ENCODE measurements at places on chromosomes 7 and 10.
A peak's percentile ranks its signal among the peaks of the same experiment; 100 is the strongest.

- no peak for DNase-seq
Measured at GRCh38 chr10:22999942-23000341, 72.1 kb downstream of the ARMC3 start.

DNA sequence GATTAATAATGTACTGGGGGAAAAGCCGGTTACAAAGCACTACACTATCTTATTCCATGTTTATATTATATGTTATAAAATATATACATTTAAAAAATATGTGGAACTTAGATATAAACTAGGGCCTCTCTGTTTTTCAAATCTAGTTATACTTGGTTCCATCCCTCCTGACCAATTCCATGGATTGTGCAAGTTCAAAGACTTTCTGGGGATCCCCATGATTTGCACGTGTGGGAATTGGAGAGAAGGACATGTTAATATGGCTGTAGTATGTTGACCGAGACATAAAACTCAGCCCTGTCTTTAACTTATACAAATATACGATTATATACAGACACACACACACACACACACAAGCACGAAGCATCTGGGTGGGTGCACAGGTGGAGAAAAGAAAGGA is 18.8 kb upstream of the ECHDC3 start:
- DNase-seq = no peak

- no peak for DNase-seq
Measured at GRCh38 chr7:40223451-40224127, 88.8 kb downstream of the SUGCT start.

GRCh38 chr7:99624484-99624883 is 7.7 kb downstream of the ZSCAN25 start:
- no peak for DNase-seq

- DNase-seq = no peak
Measured at GRCh38 chr7:114875186-114875585, 46.7 kb upstream of the MDFIC start.

DNA sequence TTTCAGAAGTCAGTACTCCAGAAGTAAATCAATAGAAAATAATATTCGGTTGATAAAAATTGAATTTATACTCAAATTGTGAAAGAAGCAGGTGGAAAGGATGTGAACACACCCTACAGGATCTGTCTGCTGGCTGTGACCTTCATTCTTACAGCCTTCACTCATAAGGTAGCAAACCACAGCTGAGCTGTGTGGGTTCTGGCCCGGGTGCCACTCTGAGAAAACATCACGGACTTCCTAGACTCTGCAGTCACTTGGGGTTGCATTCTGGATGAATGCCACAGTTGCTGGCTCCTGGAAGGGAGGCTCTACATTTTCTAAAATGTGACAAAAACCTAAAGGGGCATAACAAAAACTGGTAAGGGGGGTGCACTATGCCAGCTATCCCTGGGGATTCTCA is 36.0 kb upstream of the ABLIM1 start:
- no peak for DNase-seq

DNA sequence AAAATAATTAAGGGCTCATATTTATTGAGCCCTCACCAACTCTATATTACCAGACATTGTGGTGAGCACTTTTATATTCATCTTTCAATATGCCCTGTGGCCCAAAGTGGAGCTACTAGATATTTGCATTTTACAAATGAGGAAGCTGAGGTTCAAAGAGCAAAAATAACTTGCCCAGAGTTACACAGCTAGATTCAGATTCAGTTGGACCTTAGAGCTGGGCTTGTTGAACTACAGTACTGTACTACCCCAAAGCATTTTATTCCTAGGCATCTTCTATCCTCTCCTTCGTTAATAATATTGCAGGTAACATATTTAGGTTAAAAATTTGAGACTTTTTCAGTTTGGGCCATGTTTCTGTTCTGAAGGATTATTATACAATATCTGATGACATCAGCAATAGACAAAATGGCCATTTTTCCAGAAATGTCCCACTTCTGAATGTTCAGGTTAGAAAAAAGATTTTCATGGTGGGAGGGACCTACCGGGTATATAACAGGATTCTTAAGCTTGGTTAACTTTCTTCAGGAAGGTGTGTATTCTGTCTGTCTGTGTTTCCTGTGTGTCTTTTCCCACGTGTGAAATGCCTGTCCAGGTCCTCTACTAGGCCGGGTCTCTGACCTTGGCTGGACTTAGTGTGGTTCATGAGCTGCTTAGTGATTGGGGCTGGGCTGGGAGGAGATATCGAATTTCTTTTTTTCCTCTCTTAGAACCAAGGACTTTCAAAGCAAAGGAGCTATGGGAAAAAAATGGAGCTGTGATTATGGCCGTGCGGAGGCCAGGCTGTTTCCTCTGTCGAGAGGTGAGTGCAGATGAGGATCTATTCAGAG is 13.6 kb downstream of the PRXL2A start:
- no peak for DNase-seq

- DNase-seq = no peak
Measured at GRCh38 chr7:138963675-138964074, 17.5 kb downstream of the KIAA1549 start.

DNA sequence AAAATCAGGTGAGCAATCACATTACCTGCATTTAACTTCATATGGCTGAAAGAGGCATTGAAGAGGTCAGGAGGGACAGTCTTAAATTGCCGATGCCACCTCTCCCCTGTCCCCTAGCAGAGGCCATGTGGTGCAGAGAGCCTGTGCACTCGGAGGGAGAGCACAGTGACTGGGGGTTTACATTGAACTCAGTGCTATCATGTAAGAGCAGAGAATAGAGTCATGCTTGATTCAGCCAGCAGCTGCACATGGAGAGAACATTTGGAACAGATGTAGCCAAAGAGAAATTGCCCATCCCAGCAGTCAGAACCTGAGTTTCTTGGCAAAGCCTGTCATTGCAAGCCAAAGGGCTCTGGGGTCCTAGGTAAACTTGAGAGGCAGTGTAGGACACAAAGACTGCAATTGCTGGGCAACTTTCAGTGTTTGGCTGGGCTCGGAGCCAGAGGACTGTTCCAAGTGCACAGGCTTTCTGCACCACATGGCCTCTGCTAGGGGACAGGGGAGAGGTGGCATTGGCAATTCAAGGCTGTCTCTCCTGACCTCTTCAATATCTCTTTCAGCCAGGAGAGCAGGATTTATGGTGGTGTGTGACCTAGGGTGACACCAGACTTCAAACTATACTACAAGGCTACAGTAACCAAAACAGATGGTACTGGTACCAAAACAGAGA is 267.1 kb downstream of the REEP3 start:
- no peak for DNase-seq

GRCh38 chr7:1567049-1567771 is 2.6 kb downstream of the PSMG3 start:
- DNase-seq = no peak

DNA sequence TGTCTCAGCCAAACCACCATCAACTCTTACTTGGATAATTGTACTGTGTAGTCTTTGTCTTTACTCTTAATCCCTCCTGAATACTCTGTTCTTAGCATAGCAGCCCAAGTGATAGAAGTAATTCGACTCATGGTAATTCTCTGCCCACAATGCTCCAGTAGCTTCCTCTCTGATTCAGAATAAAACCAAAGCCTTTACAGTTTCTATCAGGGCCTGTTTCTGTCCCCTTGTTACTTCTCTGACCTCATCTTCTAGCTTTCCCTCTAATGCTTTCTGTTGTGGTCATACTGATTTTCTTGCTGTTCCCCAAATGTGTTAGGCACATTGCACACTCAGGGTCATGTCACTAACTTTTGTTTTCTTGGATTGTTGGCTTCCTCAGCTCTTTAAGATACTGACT is 8.0 kb downstream of the ZNF518A start:
- DNase-seq = no peak

DNA sequence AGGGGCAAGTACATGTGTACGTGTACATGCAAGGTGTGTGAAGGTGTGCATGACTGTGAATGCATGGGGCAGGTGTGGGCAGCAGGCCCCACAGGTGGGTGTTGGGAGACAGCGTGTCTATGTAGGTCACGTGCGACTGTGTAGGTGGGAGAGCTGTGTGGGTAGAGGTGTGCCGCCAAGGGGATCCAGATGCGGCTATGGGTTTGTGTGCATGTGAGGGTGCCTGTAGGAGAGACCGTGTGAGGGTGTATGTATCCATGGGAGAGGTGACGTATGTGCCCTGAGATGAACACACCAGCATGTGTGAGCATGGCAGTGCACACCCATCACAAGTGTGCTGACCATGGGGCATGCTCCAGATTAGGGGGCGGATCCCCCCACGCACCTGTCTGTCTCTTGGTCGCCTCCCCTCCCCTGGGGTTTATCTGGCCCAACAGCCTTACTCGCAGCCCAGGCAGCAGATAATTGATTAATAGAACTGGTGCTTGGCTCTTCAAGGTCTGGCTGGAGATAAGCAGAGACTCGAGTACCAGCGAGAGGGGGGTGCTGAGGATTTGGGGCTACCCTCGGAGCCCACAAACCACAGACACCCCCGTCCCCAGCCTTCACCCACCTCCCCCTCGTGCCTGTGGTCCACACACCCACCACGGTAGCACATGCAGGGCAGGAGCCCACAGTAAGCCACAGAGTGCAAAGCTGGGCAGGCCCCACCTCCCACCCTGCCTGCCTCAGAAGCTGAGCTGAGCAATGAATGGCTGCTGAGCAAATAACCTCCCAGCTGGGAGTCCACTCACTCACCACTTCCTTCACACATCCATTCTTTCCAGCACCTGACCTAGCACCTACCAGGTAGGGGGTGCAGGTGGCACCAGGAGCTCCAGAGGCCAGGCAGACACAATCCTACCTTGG is 41.4 kb upstream of the ZMIZ1 start:
- peak; percentile 81 for DNase-seq

GRCh38 chr7:1512781-1513656 is 8.8 kb upstream of the INTS1 start:
- no peak for DNase-seq

Data from NCI-H1417 (cell line).